T-cell (primary cell): ENCODE measurements at places on chromosomes 1 and 21.
A peak's percentile ranks its signal among the peaks of the same experiment; 100 is the strongest.

GRCh38 chr1:182699393-182700350 is 15.3 kb upstream of the RGS8 start:
- DNase-seq: no peak

DNA sequence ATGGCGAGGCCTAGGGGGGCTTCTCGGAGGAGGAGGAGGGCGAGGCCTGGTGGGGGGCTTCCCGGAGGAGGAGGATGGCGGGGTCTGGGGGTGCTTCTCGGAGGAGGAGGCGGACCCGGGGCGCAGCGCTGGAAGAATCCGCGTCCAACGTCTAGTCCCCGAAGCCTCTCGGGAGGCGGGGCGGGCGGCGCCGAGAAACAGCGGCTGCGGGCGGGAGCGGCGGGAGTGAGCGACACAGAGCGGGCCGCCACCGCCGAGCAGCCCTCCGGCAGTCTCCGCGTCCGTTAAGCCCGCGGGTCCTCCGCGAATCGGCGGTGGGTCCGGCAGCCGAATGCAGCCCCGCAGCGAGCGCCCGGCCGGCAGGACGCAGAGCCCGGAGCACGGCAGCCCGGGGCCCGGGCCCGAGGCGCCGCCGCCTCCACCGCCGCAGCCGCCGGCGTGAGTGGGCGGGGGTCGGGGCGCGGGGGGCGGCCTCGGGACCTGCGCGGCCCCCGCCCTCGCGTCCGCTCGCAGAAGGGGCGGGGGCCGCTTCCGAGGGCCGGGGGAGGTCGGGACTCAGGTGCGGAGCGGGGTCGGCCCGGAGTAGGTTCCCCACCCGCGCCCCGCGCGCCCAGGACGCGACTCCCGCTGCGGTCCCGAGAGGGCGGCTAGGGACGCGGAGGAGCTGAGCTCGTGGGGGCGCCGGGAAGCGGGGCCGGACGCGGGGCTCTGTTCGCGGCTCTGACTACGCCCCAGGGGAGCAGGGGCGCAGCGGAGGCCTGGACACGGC is at the start of gene KLHL17:
KLHL17 (plus strand) TSS at position 222 of the 769 bp plus-strand sequence; CDS start at position 332, 110 bp downstream.
- peak; percentile 57 for DNase-seq

DNA sequence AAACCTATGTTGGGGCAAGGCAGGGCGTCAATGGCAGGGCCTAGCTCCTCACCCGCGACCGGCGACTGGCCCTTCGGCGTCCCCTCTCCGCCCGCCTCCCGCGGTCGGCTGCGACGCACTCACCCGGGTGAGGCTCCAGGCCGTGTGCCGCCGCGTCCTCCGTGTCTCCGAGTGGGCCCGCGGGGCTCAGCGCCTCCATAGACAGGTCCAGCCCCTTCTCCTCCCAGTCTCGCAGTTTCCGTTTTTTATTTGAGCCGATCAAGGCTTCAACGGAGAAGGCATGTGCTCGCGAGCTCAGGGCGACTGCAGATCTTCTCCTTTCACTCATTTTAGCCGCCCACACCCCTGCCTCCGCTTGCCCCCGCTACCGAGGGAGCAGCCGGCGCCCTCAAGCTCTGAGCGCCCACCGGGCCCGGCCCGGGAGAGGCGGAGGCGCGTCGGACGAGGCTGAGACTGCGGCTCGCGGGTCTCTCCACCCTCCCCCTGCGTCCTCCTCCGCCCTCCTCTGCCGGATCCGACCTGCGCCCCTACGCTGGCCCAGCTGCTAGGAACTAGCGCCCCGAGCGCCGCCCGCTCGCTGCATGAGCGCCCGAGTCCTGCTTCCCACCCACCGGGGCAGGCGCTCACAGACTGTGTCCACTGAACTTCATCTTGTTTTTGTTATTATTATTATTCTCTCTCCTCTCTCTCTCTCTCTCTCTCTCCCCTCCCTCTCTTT is 516 bp downstream of the TBX15 start:
- no peak for DNase-seq

GRCh38 chr1:192382758-192383157 is 66.0 kb downstream of the RGS21 start:
- DNase-seq: no peak

DNA sequence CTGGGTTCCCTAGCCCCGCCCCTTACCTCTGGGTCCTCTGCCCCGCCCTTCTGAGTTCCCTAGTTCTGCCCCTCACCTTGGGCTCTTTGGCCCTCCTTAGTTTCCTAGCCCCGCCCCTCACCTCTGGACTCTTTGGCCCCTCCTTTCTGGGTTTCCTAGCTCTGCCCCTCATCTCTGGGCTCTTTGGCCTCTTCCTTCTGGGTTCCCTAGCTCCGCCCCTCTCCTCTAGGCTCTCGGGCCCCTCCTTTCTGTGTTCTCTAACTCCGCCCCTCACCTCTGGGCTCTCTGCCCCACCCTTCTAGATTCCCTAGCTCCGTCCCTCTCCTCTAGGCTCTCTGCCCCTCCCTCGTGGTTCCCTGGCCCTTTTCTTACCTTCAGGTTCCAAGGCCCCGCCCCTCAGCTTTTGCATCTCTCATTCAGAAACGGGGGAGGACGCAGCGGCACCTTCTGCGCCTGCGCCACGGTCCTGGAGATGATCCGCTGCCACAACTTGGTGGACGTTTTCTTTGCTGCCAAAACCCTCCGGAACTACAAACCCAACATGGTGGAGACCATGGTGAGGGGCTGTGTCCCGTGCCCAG is 88.5 kb downstream of the PTPRU start:
- DNase-seq: no peak

GRCh38 chr21:32834211-32834915 is 62.8 kb upstream of the PAXBP1 start:
- no peak for DNase-seq

GRCh38 chr1:78274814-78275213 is 216.0 kb upstream of the PTGFR start:
- no peak for DNase-seq

GRCh38 chr1:159122005-159122621 is 45.5 kb upstream of the AIM2 start:
- no peak for DNase-seq

DNA sequence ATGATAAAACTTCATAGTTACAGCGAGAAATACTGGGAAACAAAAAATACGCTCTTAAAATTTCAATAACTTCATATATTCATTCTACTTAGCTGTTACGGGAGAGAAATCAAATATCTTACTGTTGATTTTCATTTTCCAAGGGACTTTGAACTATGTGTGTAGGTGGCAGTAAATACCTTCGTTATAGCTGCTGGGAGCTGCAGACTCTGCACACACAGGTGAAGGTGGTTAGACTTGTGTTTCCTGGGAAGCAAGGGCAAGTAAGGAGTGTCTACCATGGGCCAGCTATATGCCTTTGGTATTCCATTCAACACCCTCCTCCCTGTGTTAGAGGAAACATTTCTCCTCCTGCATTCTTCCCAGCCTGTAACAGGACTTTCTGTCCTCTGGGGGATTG is 51.4 kb upstream of the DIRAS3 start:
- DNase-seq: no peak

GRCh38 chr1:82273816-82274215 is 473.1 kb downstream of the ADGRL2 start:
- no peak for DNase-seq

- DNase-seq: peak; percentile 30
These were observed 558 bp downstream of the USP1 start for GRCh38 chr1:62437273-62437940.

GRCh38 chr1:96882096-96882495 is 160.5 kb downstream of the PTBP2 start:
- DNase-seq: no peak

GRCh38 chr1:234386122-234386521 is 12.9 kb downstream of the COA6 start:
- no peak for DNase-seq

DNA sequence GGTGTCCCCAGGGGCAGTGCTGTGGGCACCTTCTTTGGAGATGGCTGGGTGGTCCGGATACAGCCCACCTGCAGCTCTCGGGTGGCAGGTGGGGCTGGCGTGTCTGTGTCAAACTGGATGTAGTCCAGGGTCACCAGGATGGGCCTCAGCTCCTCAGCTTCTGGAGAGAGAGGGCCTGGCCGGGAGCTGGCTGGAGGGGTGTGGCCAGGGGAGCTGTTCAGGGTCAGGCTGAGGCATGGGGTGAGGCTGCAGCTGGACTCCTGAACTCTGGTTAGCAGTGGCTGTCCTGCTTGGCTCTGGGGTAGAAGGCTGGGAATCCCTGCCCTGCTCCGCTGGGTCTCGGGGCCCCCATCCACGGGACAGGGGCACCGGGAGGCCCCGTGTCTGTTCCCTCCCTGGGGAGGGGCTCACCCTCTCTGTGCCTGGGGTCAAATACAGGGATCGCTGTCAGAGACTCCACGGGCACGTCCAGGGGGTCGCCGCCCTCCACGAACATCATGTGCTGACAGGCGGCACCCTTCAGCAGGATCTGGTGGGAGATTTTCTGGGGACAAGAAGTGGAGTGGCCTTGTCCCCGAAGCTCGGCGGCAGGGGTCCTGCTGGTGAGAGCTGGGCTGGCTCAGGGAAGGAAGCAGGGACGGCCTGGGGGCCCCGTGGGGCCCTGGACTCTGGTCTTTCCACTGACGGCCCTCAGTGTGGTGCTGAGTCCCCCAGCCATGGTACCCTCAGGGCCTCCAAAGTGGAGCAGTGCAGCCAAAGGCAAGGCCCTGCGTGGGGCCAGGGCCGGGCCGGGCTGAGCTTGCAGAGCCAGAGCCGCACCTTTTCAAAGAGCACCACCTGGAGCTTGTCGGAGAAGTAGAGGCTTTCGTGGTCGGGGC is 4.1 kb upstream of the TMEM52 start:
- DNase-seq: no peak

DNA sequence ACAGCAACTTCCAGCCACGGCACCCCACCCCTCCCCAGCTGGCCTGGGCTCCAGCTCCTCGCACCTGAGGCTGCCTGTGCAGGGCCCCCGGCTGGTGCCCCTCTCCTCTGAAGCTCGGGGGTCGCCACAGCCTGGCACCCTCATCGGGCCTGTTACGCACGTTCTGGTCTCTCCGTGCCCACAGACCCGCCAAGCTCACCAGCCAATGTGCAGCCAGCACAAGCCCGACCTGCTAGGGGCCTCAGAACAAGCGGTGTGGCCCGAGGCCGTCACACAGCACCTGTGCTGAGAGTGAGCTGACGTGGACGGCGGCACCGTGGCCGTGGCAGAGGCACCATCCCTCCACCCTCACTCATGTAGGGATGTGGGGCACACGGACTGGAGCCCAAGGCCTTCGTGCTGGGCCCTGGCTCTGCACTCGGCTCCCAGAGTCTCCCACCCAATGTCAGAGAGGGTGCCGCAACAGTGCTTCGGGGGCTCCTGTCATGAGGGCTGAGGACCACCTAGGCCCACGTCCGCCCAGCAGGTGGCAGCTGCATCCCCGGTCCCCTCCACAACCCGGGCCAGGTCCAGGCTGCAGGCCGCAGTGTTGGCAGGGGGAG is 4.4 kb upstream of the SAMD11 start:
- DNase-seq: no peak

GRCh38 chr1:207890136-207890738 is 20.7 kb downstream of the CD34 start:
- DNase-seq: no peak

DNA sequence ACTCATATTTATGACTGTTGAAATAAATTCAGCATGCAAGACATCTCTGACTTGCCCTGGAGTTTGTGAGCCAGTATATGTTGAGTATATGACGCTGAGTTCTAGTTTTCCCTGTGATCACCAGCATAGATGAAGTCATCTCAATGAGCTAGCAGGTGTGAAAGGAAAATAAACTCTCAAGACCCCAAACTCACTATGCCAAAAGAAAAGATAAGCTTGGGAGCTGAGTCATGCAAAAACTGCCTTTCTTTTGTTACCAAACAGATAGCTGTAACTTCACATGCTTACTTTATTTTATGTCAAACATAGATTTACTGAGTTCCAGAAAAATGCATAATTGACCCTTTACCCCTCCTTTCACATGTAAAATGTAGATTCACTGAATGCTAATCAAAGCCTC is 52.9 kb downstream of the SERBP1 start:
- DNase-seq: no peak

DNA sequence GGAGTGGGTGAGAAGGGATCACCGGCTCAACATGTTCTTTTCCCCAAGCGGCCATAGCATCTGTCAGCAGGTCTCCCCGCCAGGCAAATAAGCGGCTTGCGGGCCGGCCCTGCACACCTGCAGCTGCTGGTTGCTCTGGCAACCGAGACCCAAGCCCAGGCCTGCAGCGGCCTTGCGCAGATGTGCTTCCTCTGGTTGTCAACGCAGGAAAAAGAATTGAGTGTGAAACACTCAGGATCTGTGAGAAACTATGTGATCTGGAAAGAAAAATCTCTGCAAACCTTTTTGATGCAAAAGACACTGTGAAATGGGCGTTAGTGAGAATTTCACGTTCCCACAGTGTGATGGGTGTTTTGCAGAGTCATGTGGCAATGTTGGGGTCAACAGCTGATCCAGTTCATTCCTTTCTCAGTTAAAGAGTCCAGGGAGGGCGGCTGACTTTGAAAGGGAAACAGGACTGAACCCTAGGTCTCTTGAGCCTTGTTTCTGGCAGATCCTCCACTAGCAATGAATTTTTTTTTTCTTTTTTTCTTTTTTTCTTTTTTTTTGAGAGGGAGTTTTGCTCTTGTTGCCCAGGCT is 28.4 kb downstream of the TOMM20 start:
- DNase-seq: no peak

GRCh38 chr1:30467101-30467500 is 256.3 kb downstream of the MATN1 start:
- no peak for DNase-seq

DNA sequence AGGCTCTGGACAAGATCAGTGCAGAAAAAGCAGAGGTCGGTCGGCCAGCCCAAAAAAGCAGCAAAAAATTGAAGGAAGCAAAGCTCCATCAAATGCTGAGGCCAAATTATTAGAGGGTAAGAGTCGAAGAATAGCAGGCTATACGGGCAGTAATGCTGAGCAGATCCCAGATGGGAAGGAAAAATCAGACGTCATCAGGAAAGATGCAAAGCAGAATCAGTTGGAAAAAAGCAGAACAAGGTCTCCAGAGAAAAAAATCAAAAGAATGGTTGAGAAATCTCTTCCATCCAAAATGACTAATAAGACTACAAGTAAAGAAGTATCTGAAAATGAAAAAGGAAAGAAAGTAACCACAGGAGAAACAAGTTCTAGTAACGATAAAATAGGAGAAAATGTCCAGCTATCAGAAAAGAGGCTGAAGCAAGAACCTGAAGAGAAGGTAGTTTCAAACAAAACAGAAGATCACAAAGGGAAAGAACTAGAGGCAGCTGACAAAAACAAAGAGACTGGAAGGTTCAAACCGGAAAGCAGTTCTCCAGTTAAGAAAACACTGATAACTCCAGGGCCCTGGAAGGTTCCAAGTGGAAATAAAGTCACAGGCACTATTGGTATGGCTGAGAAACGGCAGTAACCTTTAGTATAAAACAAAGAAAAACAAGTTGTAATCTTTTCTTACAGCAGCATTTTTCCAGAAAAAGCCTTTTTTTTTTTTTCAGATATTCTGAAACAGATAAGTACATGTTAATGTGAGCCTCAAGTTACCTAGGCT is 75.7 kb downstream of the PHTF1 start:
- DNase-seq: no peak

DNA sequence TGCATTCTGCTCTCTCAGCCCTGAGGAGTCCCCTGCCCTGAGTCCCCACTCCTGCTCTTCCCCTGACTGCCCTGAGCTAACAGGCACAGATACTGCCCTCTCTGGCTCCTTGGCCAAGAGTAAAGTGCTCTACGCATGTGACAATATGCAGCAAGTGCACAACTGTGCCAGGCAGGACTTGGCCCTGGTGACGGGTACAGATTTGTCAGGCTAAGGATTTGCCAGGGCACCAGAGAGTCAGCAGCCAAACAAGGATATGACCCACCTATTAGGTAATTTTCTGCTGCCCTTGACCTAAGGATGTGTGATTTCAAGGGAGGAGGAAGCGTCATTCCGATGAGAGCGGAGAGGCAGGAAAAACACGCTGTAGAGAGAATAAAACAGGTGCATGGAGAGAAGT is 339.0 kb downstream of the PTPRU start:
- no peak for DNase-seq

- no peak for DNase-seq
These were observed 83.8 kb downstream of the PLXNA2 start for GRCh38 chr1:208160259-208160819.
